ENCODE measurements at places on chromosomes 12 and 14.

- DNase-seq = no peak
These were observed 36.7 kb upstream of the RESF1 start for GRCh38 chr12:31922341-31923062.

- no peak for DNase-seq
These were observed 6.6 kb upstream of the PCNX4 start for GRCh38 chr14:60085085-60085484.

DNA sequence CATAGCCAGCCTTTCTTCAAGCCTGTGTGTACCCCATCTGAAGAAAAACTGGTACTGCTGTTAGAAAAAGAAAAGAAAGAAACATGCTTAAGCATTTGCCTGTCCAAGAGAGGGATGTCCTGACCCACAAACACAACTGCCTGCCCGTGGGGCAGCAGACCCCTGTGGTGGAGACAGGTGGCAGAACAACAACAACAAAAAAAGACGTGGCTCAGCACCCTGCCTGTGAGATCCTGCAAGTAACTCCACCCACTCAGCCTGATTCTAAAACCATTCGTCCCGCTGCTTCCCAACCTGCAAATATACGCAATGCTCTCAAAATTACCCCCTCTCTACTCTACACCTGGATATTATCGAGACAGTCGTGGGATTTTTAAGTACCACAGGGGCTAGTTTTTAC lies 64.9 kb upstream of the ZDHHC17 start:
- DNase-seq = no peak

DNA sequence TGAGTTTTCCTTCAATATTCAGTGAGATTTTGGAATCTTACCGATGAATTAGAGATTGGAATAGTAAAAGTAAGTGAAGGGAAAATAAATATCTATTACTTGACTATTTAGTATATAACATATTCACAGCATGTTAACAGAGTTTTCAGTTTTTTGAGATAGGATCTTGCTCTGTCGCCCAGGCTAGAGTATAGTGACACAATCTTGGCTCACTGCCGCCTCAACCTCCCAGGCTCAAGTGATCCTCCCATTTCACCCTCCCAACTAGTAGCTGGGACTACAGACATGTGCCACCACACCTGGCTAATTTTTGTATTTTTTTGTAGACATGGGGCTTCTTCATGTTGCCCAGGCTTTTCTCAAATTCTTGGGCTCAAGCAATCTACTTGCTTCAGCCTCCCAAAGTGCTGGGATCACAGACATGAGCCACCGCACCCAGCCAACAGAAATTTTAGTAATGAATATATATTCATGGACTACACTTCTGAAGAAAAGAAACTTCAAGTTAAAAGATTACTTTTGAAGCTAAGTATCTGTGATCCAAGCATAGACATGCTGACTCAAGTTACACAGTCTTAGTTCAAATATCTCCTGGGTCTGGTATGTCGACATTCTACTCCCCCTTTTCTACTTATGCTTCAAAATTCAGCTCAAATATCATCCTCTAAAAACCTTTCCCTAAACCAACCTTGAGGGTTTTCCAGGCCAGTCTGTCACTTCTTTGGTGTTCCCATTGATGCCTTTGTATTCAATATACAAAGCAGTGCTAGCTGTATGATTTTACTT lies 13.8 kb downstream of the UBE2N start:
- no peak for DNase-seq

DNA sequence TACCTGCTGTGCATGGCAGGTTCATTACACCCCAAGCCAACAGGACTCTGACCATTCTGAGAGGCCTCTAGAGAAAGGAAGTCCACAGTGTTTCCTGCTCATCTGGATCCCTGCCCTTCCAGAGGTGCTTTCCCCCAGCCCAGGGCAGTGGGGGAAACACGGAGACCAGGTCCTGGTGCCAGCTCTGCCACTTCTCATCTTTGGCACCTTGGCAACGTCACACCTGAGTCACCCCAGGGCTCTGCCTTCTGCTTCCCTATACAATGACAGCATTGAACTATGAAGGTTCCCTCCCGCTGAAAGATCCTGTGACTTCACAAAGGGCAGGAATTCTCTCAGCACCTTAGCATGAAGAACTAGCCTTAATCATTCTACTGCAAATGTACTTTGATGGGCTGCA lies 74.9 kb downstream of the ANO2 start:
- DNase-seq = no peak

- DNase-seq = no peak
These were observed 5.2 kb downstream of the KCNJ8 start for GRCh38 chr12:21769307-21769706.

DNA sequence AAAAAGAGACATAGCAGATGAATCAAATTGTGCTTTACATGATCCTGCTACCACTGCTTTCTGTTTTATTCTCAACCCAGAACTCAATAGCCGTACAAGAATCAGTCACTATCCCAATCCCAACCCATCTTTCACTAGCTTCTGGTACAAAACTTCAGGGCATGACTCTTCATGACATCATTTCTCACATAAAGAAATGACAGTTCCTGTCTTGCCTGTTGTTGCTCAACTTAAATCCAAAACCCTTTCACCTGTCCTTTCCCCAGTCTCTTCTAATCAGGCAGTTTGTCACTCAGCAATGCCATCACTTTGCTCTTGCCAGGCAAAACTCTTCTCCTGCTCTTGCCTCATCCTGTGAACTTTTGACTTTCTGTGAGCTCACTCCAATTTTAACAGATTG lies 962.8 kb downstream of the GALC start:
- DNase-seq = no peak

GRCh38 chr14:64891173-64891838 lies 11.6 kb upstream of the SPTB start:
- DNase-seq = no peak

DNA sequence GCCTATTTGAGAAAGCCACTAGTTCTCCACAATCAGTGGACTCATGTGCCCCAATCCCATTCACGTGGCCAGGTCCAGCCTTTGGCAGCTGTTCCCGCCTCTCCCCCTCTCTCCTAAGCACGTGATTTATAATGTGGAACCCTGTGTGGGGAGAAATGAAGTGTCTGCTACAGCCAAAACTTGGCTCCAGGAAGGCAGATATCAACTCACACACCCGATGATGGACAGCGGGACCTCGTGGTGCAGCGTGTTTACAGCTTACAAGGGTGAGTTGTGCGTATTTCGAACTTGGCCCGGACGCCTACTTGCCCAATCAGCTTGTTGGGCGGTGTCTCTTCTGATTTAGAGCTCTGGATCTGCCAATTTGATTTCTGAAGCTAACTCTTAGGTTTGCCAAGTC lies 38.1 kb upstream of the FAM181A start:
- no peak for DNase-seq

DNA sequence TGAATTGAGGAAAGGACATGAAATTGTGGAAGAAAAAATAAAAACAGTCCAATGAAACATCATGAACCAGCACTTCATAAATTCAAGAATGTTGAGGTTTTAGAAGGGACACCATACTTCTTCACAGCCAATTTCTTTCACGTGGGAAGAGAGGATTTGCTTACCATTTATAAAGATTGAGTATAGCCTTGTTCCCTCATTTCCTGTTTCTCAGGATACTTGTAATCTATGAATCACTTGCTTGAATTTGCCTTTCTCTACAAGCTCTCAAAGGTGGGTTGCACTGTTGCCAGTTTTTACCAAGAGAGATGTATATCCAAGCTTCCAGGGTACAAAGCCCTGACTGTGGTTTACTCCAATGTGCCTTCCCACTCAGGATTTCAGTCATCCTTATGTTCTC lies 116.1 kb downstream of the DUSP6 start:
- no peak for DNase-seq

DNA sequence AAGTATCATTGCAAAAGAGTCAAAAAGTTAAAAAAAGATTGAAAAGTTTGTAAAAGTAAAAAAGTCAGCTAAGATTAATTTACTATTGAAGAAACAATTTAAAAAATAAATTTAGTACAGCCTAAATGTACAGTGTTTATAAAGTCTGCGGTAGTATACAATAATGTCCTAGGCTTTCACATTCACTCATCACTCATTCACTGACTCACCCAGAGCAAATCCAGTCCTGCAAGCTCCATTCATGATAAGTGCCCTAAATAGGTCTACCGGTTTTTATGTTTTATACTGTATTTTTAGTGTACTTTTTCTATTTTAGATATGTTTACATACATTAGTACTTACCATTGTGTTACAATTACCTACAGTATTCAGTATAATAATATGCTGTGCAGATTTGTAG lies 43.9 kb upstream of the ABCC9 start:
- DNase-seq = no peak

DNA sequence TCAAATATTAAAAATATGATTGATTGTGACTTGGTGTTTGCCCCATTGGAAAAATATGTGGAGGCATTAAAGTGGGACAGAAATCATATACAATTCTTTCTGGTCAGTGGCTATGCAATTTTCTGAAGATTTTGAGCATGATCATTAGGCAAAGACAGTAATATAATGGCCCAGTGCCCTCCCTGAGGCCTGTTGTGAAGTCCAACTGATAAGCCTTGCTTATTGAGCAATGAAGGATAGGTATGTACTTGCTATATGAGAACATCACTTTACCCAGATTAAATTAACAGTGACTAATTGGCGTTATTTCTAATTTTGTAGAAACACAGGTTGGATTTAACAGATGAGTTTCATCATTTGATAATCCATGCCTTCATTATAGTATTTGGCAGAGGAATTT lies 57.1 kb downstream of the NKX2-1 start:
- no peak for DNase-seq

- DNase-seq = no peak
These were observed 10.2 kb upstream of the RNF212B start for GRCh38 chr14:23227566-23227965.

- no peak for DNase-seq
These were observed 28.7 kb downstream of the PPP2R5C start for GRCh38 chr14:101790232-101790631.

GRCh38 chr14:90742729-90743128 lies 73.5 kb downstream of the TTC7B start:
- no peak for DNase-seq

GRCh38 chr14:105413544-105413886 lies 6.1 kb upstream of the MTA1 start:
- DNase-seq = no peak

- DNase-seq = peak; percentile 56
These were observed 2.4 kb upstream of the POP5 start for GRCh38 chr12:120583478-120584030.

DNA sequence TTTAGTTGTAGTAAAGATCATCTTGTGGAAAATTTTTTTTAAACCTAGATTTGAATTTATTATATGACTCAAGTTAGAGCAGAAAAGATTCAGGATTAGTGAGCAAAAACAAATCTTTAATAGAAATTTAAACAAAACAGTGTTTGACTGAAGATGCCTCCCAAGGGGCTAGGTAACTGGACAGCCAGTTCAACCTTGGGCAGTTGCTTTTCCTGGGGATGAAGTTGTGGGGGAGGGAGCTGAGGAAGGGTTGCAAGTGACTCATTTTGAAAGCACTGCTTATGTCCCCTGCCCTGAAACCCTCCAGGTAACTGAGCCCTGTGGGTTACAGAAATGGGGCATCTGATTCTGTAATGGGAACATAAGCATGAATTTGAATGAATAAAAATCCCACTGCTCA lies 13.1 kb downstream of the CFAP54 start:
- DNase-seq = no peak

GRCh38 chr14:79044894-79045624 lies 874.9 kb downstream of the NRXN3 start:
- no peak for DNase-seq

- no peak for DNase-seq
These were observed 67.5 kb upstream of the BTG1 start for GRCh38 chr12:92213166-92213565.

GRCh38 chr12:50926415-50926814 lies 25.9 kb upstream of the HIGD1C start:
- no peak for DNase-seq

Data from activated CD8-positive, alpha-beta memory T cell treated with anti-CD3 and anti-CD28 coated beads for 1 hour (primary cell).